ENCODE measurements at places on chromosomes 12 and 14.
A peak's percentile ranks its signal among the peaks of the same experiment; 100 is the strongest.

DNA sequence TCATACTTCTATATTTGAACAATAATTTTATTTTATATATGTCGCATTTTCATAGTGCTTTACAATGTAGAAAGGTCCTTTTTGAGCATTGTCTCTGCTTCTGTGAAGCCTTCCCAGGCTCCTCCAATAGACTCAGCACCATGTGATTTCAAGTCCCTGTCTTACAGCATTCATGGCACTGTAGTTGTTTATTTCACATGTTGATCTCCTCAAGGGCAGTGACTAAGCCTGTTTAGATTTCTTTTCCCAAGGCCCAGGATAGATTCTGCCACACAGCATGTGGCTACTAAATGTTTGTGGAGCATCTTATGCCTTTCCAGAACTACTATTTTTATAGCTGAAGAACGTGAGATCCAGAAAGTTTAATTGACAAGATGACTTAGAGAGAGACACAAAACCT, 391.7 kb downstream of the TMEM117 start:
- DNase-seq, result no peak

DNA sequence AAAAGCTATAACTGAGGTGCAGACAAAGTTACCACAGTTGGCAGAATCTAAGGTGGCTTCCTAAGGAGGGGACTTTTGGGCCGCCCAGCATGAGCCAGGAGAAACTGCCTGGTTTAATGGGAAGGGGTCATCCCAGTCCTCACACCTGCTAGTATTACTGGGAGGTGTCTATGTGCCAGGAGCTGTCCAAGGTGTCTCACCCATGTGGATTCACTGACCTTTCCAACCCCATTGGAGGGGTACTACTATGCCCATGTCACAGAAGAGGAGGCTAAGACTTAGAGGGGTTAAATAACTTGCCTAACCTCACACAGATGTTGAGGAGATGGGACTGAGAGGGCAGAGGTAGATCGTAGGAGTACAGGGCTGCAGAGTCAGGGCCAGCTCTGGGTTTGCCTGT, 10.2 kb downstream of the ABCB9 start:
- no peak for DNase-seq

GRCh38 chr12:111596985-111597830, 1.9 kb downstream of the ATXN2 start:
- DNase-seq, result peak; percentile 43

DNA sequence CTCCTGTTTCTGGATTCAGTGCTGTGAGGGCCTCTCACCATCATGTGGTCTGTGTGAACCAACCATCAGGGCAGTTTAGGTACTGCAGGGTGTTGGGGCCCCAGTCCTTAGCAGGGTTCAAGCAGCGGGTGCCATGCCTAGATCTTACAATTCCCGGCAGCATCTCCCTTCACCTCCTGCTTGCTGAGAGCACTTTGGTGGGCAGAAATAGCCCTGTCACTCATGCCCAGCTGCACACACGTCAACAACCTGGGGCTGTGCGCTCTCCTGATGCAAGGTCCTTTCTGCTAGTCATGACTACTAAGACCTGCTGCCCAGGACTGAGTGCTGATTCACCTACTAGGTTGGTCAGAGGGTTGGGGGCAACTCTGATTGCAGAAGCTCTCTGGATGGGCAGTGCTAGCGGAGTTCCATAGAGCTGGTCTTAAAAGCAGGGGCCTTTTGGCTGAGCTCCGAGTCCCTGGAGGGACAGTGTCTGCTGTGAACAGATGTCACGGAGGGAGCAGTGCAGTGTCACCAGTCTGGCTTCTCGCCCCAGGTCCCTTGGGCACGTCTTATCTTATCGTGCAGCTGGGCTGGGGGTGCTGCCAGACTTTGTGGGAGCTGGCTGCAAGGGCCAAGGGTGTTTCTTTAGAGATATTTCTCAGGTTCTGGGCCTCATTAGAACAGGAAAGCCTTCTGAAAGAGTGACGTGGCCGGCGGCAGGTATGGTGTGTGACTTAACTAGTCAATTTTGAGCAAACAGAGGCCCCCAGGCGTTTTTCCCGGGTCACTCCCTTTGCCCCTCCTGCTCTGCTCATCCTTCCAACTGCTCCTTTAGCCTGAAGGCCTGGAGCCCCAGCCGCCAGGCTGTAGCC, 71.8 kb downstream of the NINJ2 start:
- peak; percentile 91 for DNase-seq

GRCh38 chr14:43647302-43647701, 859.8 kb downstream of the FSCB start:
- DNase-seq, result no peak

GRCh38 chr14:105168496-105168978, at the start of gene JAG2:
TSS of gene JAG2 (minus strand) at chr14:105168776. CDS start at chr14:105168420, 356 bp downstream.
- DNase-seq, result peak; percentile 67

GRCh38 chr12:1907652-1908611, 10.5 kb downstream of the CACNA2D4 start:
- DNase-seq, result no peak

DNA sequence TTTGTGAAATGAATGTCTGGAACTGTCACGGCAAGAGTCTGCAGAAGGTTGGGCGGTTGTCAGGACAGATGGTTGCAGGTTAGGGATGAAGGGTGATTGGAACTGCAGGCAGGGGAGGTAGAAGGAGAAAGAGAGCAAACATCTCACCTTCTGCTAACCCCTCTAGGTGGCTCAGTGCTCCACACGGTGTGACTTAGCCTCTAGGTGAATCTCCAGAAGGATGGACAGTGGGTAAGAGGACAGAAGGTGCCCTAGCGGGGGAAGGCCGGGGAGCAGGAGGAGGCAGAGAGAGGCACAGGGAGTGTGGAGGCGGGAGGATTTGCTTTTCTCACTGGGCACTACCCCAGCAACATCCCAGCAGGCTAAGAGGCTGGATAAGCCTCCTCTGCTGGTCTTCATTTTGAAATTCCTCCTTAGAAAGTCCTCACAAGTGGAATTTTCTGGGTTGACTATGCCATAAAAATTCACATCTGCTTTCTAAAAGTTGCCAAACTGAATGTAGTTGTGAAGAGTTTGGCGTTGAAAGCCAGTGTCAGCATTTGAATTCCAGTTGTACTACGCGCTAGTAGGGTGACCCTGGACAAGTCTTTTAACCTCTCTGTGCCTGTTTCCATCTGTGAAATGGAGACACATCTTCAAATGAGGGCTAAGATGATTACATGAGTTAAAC, 10.7 kb upstream of the GPR68 start:
- no peak for DNase-seq

- DNase-seq, result peak; percentile 24
Observed at GRCh38 chr14:68394764-68395143, 398.1 kb downstream of the ZFP36L1 start.

GRCh38 chr14:98444077-98444476, 827.9 kb downstream of the BCL11B start:
- no peak for DNase-seq

- DNase-seq, result peak; percentile 1
Observed at GRCh38 chr12:34404377-34405285, 382.3 kb downstream of the ALG10 start.

- peak; percentile 26 for DNase-seq
Observed at GRCh38 chr14:52314595-52315354, 663 bp downstream of the PTGER2 start.

DNA sequence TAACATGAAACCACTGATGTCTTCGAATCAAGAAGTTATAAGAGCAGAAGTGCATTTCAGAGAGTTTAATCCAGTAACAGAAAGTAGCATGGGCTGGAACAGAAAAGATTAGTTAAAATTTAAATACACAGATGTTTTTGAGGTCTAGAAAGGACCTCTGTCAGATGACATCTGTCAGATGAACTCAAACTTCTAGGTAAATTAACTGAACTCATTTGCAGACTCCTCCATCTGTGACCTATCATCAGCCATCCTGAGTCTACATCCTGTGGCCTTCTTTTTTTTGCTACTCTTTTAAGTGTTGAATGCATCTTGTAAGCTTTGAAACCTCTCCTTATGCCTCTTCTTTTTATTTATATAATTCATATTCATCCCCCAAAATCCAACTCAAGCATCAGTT, 53.3 kb downstream of the C2CD5 start:
- DNase-seq, result no peak

DNA sequence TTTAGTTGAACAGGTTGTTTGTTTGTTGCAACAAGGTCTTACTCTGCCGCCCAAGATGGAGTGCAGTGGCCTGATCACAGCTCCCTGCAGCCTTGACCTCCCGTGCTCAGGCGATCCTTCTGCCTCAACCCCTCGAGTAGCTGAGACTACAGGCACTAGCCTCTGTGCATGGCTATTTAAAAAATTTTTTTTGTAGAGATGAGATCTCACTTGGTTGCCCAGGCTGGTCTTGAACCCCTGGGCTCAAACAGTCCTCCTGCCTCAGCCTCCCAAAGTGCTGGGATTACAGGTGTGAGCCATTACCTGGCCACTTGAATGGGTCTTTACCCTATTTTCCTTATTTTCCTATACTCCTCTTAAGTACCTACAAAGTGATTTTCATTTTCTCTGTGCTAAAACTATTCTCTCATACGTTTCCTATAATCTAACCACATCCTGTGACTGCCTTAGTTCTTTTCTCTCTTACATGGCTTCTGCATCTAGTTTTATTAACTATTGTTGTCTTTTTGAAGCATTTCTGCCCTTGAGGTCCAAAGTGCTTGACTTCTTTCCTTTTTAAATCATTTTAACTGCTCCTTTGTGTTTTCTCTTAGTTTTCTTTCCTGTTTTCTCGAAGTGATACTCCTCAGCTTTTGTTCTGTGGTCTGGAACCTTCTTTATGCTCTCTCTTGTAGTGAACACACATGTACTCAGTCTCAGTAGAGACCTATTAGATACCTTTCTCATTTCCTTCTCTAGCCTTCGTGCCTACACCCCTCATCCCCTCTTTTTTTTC, 14.1 kb downstream of the GPX2 start:
- DNase-seq, result no peak

GRCh38 chr12:125064492-125064891, 743 bp upstream of the AACS start:
- no peak for DNase-seq

DNA sequence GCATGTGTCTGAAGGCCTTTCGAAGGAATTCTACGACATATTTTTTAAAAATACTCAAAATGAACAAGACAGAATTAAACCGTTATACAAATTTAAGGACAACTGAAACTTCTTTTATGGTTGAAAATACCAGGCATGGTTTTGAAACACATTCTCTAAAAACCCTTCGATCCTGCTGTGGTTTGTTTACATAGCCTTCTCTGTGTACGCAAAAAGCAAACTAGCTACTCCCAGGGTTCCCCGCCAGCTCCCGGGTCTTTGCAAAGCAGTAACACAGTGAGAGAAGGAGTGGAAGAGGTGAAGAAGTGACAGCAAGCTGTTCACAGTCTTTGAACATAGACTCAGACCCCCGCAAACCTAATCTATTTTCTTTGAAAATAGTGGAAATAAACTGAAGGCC, 2.2 kb upstream of the TC2N start:
- no peak for DNase-seq

- DNase-seq, result no peak
Observed at GRCh38 chr14:77143071-77143470, 1.5 kb upstream of the ZDHHC22 start.

DNA sequence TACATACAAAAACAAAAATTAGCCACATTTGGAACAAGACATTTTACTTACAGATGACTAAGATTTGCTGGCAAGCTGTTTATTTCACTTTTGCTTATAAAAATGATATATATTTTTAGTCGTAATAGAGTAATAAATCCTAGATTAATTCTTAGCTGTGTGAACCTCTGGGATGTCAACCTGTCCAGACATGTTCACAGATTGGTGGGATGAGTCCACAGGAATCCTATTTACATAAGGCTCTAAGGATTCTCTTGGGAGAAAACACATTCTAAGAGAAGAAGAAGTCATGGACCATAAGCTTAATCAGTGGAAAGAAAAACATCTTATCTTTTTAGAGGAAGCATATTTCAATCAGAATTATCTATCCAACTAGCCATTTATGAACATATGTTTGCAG, 797.4 kb downstream of the C12orf50 start:
- no peak for DNase-seq

GRCh38 chr12:32034045-32034444, 72.6 kb upstream of the BICD1 start:
- no peak for DNase-seq

DNA sequence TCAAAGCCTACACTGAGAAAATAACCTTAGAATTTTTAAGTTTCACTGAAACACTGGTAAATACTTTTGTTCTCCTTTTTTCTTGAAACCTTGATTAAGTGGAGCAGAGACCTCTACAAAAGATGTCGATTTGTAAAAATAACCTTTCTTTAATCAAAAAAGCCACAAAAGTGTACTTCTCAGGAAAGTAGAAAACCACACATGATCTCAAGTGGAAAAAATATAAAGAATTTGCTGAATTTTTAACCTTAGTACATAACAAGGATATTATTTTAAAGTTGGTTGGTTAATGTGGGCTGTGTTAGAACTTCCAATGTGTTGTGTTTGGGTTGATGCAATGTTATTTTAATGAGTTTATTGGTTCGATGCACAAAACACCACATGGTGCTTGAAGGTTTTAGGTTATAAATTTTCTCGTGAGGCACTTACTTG, 8.6 kb downstream of the LGR5 start:
- no peak for DNase-seq

DNA sequence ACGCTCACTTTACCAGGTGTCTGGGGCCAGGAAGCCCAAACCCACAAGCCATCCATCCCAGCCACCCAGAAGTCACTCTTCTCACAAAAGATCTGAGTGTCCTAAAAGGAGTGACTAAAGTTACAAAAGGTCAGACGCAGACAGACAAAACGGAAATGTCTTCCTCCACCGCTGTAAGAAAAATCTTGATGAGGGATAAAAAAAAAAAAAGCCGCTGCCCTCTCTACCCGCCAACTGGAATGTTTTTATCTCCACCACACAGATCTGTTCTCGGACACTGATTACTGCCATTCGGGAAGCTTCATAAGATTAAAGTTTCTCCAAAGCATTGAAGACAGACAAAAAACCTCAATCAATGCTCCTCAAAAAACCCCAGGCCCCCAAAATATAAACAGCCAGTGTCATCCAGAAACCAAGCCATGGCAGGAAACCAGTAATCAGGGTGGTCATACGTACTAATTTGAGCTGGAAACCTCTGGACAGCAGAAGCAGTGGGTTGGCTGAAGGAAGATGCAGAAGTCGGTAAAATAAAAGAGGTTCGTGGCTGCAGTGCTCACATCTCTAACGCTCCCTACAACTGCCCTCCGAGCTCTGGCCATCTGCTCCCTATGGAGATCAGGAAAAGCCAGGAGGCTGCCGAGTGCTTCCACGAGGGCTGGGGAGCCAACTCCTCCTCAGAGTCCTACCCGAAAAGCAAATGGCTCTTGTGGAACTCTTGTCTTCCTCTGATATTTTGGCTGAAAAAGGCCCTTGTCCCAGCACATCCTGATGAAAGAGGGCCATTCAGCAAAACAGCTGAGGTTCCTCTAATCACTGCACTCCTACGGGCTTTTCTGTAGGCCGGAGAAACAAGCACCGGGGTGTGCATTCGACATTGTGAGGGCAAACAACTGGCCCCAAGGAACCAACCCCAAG, 30.3 kb downstream of the SSH1 start:
- DNase-seq, result peak; percentile 22

Data from left ventricle myocardium inferior (tissue), 1 donor.